ENCODE measurements at places on chromosomes 12 and 14. TPM values are rescaled to one million over a fixed set of nuclear protein-coding genes. Genes with fewer than 3 reads are reported as not detected.

DNA sequence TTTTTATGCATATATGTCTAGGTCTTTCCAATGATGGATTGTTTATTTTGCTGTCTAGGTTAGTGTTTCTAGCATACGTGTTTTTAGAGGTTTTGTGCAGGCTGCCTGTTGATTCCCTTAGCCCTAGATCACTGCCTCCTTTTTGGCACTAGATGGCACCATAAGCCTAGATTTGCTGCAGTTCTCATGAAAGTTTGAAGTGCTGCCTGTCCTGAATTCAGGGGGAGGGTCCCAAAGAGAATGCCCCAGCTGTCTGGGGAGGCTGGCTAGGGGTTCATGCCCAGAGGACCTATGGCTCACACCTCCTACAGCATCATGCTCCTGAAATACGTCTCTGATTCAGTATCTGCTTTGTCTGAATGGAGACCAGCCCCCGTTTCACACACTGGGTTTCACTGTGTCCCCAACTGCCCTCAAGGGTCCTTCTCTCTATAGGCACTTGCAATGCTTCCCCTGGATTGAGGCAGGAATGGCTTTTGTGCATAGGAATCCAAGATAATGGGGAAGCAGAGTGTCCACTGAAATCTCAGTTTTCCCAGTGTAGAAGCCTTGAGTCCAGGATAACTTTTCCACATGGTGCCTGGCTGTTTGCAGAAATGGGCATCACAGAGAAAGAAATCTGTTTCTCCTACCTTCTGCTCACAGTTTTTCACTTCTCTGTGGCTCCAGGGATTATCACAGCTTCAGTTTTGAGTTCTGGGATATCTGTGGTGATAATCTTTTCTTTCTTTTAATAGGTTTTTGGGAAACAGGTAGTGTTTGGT is 14.2 kb upstream of the TXNRD1 start:
- DNase-seq = no peak

- no peak for DNase-seq
Observed at GRCh38 chr12:129049917-129050316, 196.6 kb downstream of the GLT1D1 start.

- peak; percentile 92 for DNase-seq
Observed at GRCh38 chr12:49233842-49234526, 30.9 kb upstream of the TUBA1C start.

- no peak for DNase-seq
Observed at GRCh38 chr14:83463500-83464098, 1929.9 kb upstream of the SEL1L start.

DNA sequence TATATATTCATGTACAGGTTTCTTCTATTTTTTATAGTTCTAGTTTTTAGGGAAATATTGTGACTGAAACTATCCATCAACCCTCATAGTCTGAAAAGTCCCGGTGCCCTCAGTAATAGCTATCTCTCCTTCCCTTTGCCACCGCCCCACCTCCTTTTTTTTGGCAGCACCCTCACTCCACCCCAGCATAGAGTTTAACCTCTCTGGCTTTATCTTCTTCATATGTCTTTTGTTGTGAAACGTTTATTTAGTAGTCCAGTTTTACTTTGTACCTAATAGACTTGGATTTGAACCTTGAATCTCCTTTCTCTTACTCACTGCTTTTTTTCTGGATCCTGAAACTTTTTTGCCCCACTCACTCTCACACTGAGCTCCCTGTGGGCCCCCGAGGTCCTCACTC is 109.5 kb downstream of the BBS10 start:
- DNase-seq = no peak

DNA sequence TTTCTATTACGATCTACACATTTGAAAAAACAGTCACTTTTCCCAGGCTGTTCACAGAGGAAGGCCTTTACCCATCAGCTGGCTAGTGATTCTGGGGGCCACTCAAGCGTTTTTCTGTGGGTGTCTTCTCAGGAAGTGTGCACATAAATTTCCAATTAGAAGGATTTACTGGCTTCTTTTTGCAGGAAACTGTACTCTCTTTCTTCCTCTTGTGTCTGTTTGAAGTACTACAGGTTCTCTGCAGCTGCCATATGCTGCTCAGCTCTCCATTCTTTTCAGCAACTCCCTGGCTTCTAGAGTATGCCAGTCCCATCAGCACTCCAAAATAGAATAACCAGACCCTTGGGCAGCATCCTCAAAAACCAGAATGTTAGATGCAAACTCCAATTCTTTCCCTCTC is 110.4 kb upstream of the NAV3 start:
- DNase-seq = no peak

- DNase-seq = no peak
Observed at GRCh38 chr14:29242755-29243754, 476.5 kb downstream of the FOXG1 start.

DNA sequence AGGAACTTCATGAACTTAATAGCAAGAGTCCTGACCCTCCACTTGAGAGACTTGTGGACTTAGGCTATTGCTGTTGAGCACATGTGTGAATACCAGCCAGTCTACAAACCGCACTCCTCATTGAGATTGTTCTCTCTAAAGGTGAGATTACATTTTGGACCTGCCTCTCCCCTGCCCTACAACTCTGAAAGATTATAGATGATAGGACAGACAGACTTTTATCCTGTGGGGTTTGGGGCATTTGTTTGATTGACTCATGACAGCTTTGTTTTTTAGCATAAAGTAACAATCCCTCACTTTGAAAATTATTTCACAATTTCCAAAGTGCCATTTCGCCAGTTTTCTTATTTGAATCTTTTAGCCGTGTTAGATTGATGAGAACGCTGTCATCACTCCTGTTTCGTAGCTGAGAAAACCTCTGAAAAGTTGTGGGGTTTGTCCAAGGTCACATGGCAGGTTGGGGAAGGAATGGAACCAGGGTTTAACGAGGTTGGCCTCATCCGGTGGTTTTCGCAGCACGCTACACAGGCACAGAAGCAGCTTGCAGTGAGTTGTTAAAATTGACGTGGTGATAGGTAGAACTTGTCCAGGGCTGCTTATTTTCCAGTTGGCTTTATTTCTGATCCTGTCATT is 836 bp downstream of the EVL start:
- no peak for DNase-seq

DNA sequence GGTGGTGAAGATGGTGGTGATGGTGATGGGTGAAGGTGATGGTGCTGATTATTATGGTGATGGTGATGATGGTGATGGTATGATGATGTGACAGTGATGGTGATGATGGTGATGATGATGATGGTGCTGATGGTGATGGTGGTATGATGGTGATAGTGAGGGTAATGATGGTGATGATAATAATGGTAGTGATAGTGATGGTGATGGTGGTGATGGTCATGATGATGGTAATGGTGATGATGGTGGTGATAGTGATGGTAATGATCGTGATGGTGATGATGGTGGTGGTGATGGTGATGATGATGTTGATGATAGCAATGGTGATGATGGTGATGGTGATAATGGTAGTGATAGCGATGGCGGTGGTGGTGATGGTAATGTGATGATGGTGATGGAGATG is 197.9 kb upstream of the ALG10B start:
- no peak for DNase-seq

DNA sequence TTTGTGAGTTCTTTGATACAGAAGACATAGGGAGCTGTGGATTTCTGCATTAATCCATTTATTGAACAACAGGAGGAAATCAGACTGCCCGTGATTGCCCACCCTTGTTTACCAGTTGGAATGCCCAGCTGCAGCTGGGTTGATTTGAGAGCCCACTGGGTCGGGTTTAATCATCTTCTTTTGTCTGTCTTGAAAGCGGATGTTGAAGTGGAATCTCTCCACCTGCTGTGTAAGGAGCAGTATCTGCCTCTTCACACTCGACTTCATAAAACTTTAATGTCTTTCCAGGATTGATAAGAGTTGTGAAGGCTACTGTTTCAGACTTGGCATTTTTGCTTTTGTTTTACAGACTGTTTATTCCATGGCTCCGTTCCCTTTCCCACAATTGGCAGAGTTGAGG is 39.9 kb downstream of the TBC1D30 start:
- DNase-seq = no peak

GRCh38 chr14:39884091-39884490 is 451.9 kb upstream of the FBXO33 start:
- DNase-seq = no peak

DNA sequence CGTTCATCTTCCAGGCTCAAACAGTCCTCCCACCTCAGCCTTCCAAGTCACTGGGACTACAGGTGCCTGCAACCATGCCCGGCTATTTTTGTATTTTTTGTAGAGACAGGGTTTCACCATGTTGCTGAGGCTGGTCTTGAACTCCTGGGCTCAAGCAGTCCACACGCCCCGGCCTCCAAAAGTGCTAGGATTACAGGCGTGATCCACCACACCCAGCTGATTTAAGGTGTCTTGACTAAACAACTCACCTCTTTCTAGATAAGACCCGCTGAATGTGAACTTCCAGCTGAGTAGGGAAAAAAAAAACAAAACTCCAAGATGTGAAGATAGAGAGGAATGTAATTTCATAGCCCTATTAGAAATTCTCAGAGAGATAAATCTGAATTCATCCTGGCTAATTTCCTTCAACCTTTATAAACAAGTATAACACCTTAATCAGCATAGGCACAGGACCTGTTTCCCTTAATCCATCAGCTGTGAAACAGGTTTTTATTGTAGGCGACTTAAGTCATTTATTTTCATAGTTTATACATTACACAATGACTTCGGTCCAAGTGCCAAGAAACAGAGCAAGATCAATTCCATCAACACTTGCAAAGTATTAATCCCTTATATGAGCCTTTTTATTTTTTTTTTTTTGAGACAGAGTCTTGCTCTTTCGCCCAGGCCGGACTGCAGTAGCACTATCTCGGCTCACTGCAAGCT is 51.5 kb downstream of the HCAR2 start:
- no peak for DNase-seq

DNA sequence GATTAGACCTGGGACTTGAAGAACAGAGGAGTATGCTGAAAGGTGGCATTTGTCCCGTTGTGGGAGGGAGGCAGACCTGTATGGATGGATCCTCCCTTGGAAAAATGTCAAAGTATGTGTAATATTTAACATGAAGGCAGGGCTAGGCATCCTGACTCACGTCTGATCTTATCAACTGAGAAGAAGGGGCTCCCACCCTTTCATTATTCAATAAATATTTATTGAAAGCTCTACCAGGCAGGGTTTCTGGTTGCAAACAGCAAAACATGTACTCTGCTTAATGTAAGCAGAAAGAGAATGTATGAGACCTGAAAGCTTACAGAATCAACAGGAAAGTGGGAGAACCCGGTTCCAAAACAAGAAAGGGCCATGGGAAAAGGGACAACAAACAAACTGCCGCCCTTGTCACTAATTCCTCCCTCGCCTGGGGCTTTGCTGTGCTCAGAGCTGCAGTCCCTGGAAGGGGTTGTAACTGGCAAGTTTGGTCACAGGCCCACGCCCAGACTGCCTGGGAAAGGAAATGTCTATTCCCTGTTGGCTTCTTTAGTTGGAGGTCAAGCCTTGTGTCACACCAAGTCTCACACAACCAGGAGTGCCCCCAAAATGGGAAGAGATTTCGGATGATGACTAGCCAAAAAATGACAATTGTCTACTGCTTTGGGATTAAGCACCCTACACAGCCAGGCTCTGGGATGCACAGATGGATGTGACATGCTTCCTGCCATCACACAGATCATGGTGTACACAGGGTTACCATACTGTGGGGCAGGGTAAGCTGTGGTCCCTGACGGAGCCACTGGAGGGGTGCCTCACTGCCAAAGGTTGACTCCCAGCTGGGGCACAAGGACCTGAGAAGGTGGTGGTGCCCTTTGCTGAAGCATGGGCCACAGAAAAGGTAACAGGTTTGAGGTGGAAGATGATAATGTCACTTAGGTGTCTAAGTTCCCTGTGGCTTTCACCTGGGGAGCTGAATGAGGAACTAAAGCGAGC is 36.8 kb downstream of the RAB35 start:
- DNase-seq = no peak

Gene GLIPR1L1
- not detected for total RNA-seq

Gene KRT75
- not detected for total RNA-seq

Gene MSI1
- total RNA-seq = 6.4 TPM

Gene HCAR3
- total RNA-seq = 0.16 TPM

Data from Right ventricle myocardium inferior (tissue), 1 donor.